Cardiac muscle cell (in vitro differentiated cells and primary cell): ENCODE measurements at places on chromosomes 1 and 21. TPM values are rescaled to one million over a fixed set of nuclear protein-coding genes. Genes with fewer than 3 reads are reported as not detected.

GRCh38 chr21:44020551-44020950, 8.4 kb downstream of the TRAPPC10 start:
- no peak for DNase-seq
- H3K4me3 ChIP-seq = no peak overlapping the region
- peak overlapping the region; percentile 78 for H3K27ac ChIP-seq
- H3K4me1 ChIP-seq = peaks cover 19% of the 10 kb centered on the region

RABIF gene
- polyA plus RNA-seq = 7.7 and 22.6 TPM in 2 replicates

S100A6 gene
- polyA plus RNA-seq = 40.7 and 54.7 TPM in 2 replicates

ZNF124 gene
- polyA plus RNA-seq = 8.0 and 8.2 TPM in 2 replicates

- H3K4me1 ChIP-seq = peaks cover 91% of the 10 kb centered on the region
- no peaks in the 10 kb centered on the region for H3K36me3 ChIP-seq
- H3K27me3 ChIP-seq = no peaks in the 10 kb centered on the region
- no peak for DNase-seq
- H3K4me3 ChIP-seq = no peak overlapping the region
Observed at GRCh38 chr1:41158966-41159365, 83.1 kb downstream of the SCMH1 start.

DNA sequence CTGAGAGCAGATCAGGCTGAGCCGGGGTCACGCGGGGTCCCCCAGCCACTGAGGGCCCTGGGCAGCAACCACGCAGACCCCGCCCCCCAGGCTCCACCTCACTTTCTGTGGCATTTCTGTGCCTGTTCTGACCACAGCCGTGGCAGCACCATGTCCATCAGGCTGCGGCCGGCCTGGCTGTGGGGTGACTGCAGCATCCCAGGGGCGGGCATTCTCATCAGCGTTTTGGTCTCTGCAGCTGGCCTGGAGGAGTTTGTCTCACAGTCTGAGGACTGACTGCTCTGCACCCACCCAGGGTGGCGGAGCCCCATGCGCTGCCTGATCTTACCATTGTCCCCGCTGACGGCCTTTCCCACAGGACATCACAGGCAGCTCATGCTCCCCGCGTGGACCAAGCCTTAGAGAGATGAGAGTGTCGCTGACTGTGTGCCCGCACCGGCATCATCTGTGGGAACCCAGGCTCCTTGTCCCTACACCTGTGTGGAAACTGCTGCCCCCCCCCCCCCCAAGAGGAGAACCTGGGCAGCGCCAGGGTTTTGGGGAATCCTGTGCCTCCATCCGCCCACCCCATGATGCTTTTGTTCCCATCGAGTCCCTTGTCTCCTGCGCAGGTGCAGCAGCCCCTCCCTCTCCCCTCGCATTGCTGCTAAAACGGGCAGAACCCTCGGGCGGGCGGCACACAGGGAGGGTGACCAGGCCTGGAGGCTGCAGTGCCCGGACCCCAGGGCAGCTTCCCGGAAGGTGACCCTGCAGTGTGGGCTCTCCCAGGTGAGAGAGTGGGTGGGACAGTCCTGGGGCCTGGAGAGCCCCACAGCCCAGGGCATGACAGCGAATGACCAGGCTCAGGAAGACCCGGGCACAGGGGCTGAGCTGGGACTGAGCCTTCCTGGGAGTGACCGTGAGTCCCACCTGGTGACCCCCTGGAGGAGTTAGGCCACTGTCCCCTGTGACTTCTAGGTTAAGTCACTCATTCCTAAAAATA, 1.8 kb downstream of the KRTAP10-1 start:
- no peak overlapping the region for H3K4me3 ChIP-seq
- no peak for DNase-seq
- no peaks in the 10 kb centered on the region for H3K36me3 ChIP-seq
- H3K27me3 ChIP-seq = no peaks in the 10 kb centered on the region
- no peaks in the 10 kb centered on the region for H3K4me1 ChIP-seq
- H3K27ac ChIP-seq = no peak overlapping the region

KIF26B gene
- polyA plus RNA-seq = 58.9 and 60.7 TPM in 2 replicates

NDC1 gene
- 11.7 and 17.6 TPM in 2 replicates for polyA plus RNA-seq

RIPK4 gene
- polyA plus RNA-seq = 0.71 and 2.3 TPM in 2 replicates

ERO1B gene
- polyA plus RNA-seq = 2.3 and 2.7 TPM in 2 replicates

- no peak for DNase-seq
- no peak overlapping the region for H3K27ac ChIP-seq
- no peak overlapping the region for H3K4me3 ChIP-seq
- no peaks in the 10 kb centered on the region for H3K36me3 ChIP-seq
Observed at GRCh38 chr21:35005077-35005476, 44.0 kb downstream of the RUNX1 start.

DNA sequence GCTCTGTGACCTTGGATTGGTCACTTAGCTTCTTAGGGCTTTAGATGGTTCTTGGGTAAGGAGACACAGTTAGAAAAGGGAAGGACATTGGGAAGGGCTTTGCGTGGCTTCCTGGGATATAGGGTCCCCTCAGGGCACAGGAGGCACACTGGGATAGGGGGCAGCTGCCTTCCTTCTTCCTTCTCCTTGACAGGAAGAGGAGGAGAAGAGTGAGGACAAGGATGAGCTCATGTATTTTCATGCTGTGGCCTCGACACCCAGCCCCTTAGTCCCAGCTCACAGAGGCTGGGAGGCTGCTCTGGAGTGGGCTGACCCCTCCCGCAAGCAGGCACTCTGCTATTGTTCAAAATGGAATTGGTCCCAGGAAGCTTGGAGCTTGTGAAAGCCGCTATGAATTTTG, 45.7 kb upstream of the POU3F1 start:
- H3K27ac ChIP-seq = no peak overlapping the region
- no peaks in the 10 kb centered on the region for H3K36me3 ChIP-seq
- H3K4me1 ChIP-seq = no peaks in the 10 kb centered on the region
- DNase-seq = no peak
- H3K4me3 ChIP-seq = no peak overlapping the region
